ENCODE measurements at places on chromosomes 7 and 10. TPM values are rescaled to one million over a fixed set of nuclear protein-coding genes. Genes with fewer than 3 reads are reported as not detected.

HOXA6 gene
- not detected for total RNA-seq

GRCh38 chr7:74312418-74313028, 23.3 kb downstream of the CLIP2 start:
- DNase-seq: no peak

IFIT1B gene
- 0.29 TPM for total RNA-seq

FAM25C gene
- not detected for total RNA-seq

DNA sequence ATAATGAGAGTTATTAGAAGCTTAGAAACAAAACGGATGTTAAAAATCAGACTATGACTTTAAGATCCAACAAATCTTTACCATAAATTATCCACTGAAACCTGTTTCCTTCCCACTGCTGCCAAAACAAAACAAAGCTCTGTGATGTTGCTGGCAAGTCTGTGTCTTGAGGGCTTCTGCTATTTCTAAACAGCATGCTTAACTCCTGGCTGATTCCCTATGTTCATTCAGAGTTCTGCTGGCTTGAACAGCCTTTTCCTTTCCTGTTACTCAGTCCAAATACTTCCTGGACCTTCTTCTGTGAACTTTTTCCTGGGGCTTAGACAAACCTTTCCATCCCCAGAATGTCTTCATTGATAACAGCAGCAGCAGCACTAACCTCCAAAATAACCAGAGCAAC, 448.1 kb downstream of the SORCS1 start:
- no peak for DNase-seq

All from activated CD8-positive, alpha-beta memory T cell treated with anti-CD3 and anti-CD28 coated beads, Interleukin-2, amount 10 ng/mL, durations not matched to agents 7 days and 5 days (primary cell).